ENCODE measurements at places on chromosomes 4 and X.

DNA sequence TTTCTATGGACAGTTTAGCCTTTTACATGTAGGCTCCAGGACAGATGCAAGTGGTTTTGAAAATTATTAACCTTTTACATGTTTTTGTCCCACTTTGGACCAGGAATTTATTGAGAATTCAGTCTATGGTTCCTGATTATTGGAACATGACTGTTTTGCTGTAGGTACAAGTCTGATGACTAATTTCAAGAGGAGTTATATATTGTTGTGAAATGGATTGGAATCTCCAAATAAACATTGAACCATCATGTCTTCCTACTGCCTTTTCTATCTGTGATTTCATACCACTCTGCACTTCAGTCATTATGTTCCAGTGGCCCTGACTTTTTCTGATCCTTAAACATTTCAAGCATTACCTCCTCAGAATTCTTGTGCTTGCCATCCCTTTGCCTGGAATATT is 35.9 kb downstream of the TBC1D19 start:
- no peak for DNase-seq

- DNase-seq: no peak
These were observed 18.0 kb downstream of the HDAC8 start for GRCh38 chrX:72554448-72555140.

GRCh38 chr4:77155631-77156452 is 1.2 kb upstream of the CCNG2 start:
- no peak for DNase-seq

DNA sequence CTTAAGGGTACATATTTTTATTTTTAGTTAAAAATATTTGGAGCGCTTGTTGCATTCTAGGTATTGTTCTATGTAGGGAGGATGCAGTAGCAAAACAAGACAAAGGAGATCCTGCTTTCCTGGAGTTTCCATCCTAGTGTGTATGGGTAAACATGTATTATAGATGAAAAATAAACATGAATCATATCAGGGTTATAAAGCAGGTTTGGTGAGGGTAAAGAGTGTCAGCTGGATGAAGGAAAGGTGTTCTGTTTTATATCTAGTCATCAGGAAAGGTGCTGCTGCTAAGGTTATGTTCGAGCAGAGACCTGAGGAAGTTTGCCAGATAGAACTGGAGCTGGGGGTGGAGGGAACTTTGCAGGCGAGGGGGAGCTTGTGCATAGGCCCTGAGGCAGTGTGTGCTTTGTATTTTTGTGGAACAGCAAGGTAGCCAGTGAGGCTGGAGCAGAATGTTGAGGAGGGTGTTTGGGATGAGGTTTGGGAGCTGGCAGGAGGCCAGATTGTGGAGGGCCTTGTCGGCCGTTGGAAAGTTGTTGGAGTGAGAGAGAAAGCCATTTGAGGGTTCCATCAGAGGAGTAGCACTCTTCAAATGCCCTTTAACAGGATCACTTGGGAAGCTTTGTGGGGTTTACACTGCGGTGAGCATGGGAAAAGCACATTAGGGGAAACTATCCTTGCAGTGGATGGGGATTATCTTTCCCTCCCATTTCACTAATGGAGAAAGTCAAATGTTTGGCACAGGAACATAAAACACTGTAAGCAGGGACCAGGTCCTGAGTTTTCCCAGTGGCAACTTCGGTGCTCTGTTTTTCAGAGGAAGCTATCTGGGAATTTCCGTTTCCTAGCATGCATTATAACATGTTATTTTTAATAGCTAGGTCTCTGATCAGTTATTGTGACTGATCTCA is 35.9 kb downstream of the AFF1 start:
- no peak for DNase-seq

DNA sequence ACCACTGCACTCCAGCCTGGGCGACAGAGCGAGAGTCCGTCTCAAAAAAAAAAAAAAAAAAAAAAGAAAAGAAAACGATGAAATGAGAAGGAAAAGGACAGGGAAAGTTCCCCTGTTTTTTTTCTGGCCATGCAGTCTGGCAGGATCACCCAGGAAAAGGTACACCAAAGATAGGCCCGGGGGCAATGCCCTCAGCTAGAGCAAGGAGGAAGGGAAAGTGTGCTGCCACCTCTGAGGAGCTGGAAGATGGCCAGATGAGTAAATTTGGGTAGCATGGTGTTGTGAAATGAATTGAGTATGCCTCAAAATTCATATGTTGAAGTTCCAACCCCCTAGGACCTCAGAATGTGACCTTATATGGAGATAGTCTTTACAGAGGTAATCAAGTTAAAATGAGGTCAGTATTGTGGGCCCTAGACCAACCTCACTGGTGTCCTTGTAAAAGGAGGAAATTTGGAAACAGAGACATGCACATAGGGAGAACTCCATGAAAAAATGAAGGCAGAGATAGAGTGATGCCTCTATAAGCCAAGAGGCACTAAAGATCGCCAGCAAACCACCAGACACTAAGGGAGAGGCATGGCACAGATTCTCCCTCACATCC is 28.9 kb downstream of the MAOB start:
- DNase-seq: no peak

DNA sequence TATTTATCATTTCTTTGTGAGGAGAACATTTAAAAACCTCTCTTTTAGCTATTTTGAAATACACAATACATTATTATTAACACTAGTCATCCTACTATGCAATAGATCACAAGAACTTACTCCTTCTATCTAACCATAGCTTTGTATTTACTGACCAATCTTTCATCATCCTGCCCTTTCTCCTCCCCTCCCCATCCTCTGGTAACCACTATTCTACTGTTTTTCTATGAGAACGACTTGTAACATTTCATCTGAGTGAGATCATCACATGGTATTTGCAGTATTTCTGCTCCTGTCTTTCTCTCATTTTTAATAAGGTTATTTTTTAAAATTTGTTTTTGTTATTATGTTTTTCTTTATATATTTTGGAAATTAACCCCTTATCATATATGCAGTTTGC is 331.8 kb downstream of the TEX13C start:
- DNase-seq: no peak

DNA sequence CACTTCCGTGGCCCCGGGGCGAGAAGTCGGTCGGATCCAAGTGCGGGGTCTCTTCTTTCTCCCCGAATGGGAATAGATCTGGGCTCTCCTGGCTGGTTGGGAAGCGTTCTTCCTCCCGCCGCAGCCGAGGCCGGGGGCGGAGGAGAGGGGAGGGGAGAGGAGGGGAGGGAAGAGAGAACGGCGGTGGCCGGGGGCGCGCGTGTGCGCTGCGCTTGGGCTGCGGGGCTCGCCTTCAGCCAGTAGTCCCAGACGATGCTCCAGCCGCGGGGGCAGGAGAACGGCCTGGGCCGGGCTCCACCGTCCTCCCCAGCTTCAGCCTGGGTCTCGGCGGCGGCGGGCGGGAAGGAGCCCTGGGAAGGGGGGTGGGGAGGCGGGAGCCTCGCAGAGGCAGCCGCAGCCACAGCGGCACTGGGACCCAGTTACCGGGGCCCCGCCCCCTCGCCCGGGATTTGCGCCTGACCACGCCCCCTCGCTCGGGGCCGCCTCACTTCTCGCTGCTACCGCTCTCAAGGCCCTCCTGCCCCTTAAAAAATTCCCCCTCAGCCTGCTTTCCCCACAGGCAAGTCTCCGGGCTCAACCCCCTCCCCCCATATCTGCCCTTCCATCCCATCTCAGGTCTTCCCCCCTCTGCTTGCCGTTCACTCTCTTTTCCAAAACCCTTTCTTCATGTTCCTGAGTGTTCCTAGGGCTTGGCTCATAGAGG is at the start of gene FGD1:
Gene FGD1, minus strand, starts transcription at position 421 of the 703 bp plus-strand sequence. CDS start 802 bp downstream, outside the sequence.
- peak; percentile 66 for DNase-seq

DNA sequence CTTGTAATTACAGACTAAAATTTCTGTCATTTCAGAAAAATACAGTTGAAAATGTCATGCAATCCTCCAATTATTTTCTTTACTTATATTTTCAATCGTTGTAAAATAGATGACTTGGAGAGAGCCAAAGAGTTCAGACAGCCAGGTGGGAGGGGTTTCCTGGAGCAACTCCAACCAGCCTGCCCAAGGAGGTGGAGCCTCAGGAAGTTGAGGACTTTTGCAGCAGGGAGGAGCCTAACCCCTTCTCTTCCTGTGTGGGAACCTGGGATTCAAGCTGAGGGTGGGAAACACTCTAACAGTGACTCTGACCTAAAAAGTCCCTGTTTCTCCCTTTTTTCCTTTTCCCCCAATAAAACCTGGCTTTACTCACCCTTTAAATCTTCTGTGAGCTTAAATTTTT is 72.2 kb upstream of the GABRG1 start:
- no peak for DNase-seq

DNA sequence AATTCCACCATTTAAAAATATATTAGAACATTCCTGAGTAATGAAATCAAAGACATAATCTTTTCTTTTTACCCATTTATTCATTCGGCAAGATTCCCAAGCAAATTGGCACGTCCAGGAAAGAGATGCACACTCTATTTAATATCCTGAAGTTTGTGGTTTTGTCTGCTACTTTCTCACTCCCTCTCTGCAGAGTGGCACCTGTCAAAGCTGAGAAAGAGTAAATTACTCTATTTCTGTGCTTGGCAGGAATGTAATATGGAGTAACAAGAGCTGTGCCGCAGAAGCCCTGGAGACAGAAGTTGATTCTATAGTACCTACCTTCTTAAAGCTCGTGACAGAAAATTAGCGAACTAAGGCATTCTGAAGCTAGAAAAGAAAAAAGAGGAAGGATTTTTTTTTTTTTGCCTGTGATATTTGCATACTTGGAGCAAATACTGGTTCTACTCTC is 5.5 kb downstream of the GSTCD start:
- DNase-seq: no peak

- no peak for DNase-seq
These were observed 111.3 kb upstream of the PAQR3 start for GRCh38 chr4:79050541-79050880.

- no peak for DNase-seq
These were observed 792 bp downstream of the PPP1R3F start for GRCh38 chrX:49270249-49270921.

GRCh38 chrX:55709735-55710134 is 7.8 kb upstream of the RRAGB start:
- DNase-seq: no peak

DNA sequence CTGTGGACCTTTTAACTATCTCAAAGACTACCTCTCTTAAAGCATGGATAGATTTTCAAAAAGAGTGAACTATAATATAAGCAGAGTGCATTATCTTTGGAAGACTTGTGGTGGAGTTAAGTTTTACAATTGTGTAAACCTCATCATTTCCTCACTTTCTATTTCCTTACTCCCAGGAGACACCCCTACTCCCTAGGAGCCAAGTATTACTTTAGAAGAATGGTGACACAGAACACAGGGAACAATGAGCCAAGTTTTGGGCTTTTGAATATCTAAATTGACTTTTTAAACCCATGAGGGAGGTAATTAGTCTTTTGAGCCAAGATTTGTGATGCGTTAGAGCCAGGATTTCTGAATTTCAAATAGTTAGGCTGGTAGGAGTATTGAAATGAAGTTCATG is 78.9 kb upstream of the UNC5C start:
- DNase-seq: no peak

DNA sequence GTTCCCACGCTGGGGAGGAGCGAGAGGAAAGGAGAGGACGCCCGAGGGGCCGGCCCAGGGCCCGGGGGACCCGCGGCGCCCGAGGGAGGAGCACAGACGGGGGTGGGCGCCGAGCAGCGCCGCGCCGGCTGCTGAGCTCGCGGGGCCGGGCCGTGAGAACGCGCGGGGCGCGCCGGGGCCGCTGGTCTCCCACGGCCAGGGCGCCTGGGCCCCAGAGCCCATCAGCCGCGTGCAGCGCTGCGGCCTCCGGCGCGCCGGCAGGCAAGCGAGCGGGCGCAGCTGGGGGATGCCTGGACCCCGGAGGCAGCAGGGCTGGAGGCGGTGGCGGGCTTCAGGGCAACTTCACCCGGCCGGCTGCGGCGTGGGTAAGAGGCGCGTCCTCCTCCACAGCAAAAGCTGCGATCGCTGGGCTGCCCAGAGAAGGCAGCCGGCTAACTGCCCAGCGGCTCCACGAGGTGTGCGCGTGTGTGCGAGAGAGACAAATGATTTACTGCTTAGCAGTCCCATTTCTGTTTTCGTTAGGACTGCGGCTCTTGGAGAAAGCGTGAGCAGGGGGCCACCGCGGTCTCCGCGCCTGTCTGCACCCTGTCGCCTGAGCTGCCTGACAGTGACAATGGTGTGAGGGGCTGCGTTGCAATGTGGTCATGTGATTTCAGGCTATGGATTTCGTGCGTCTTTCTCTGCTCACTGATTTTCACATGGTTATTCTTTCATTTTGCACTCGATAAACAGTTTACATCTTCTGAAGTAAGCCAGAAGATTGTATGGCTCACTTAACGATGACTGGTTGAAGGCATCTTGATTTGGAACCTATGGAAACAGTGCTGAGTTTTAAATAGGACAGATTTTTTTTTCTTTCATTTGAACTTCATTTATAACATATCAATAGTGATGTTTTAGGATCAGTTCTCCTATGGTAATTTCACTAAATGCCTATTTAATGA is 1.2 kb downstream of the GUCY1A1 start:
- DNase-seq: no peak

GRCh38 chr4:43843501-43843900 is 605.1 kb downstream of the KCTD8 start:
- DNase-seq: no peak

- DNase-seq: no peak
These were observed 11.5 kb downstream of the SH3TC1 start for GRCh38 chr4:8210616-8211015.

- DNase-seq: no peak
These were observed 711 bp downstream of the ACE2 start for GRCh38 chrX:15600049-15600448.

DNA sequence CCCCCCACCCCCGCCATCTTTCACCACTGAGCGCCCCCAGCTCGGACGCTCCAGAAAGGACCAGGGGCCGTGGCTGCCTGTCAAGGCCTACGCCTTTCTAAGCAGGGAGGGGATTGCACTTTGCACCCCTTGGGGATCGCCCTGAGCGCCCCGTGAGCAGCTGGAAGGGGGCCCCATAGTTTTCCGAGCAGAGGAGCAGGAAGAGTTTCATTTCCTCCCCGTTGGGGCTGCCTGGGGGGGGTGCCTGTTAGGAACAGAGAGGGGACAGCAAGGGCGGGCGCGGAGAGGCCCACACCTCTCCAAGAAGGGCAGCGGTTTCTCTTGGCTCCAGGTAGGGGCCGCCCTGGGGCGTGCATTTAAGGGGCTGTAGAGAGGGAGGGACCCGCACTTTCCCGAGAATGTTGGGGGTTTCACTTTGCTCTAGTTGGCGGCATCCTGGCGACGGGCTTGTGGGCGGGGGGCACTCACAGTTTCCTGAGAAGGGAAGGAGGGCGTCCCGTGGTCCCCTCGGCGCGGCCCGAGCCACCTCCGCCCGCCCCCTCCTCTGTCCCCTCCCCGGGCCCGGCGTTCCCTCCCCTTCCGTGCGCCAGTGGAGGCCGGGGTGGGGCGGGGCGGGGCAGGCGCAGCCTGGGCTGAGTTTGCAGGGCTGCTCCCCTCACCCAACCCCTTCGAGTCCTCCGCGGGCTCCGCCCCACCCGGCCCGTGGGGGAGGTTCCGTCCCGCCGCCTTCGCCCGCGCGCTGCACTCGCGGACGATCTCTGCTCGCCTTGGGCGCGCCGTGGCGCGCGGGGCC is 82.3 kb upstream of the CD99 start:
- DNase-seq: peak; percentile 94

DNA sequence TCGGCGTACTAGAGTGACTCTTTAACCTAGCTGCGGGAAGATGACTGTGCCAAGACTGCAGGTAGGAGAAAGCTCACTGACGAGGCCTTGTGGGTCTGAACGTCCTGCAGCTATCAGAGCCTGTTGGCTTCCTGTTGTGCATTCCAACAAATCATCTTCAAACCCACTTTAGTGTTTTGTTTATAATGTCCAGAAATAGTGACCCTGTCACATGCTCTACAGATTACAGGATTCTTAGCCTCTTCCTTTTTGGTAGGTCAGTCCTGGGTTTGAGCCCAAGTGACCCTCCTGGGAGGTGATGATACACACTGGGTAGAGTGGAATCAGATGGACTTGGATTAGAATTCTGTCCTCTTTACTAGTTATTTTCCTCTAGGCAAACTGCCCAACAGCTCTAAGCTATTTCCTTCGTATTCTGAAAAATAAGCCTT is 33.2 kb downstream of the HTT start:
- DNase-seq: no peak
